Motor neuron (in vitro differentiated cells): ENCODE measurements at places on chromosomes 1 and 21. TPM values are rescaled to one million over a fixed set of nuclear protein-coding genes. Genes with fewer than 3 reads are reported as not detected.
A peak's percentile ranks its signal among the peaks of the same experiment; 100 is the strongest.

The ST6GALNAC5 gene
- 25.7 and 46.5 TPM in 2 replicates for total RNA-seq

DNA sequence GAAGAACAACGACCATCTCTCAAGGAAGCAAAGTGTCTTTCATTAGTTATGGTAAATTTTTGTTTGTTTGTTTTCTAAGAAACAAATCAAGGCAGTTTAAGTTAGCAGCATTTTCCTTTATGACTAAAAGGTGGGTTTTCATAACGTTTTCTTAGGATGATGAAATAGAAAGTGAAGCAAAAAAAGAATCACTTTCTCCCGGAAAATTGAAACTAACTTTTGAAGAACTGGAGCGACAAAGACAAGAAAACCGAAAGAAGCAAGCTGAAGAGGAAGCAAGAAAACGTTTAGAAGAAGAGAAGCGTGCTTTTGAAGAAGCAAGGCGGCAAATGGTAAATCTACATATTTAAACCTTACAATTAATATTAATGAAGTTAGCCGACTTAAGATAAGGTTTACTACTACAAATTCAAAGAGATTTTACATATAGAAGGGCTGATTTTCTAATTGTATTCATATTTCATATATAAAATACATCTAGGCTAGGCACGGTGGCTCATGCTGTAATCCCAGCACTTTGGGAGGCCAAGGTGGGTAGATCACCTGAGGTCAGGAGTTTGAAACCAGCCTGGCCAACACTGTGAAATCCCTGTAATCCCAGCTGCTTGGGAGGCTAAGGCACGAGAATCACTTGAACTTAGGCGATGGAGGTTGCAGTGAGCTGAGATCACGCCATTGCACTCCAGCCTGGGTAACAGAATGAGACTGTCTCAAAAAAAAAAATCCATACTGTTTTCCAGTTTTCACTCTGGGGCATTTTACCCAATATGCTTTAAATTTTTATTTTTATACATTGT, 38.3 kb downstream of the NEXN start:
- no peak for ATAC-seq

GRCh38 chr1:98232678-98233077, 311.8 kb upstream of the DPYD start:
- ATAC-seq: no peak

The S100A7 gene
- total RNA-seq: not detected in 2 replicates

The GBP1 gene
- 13.3 and 17.5 TPM in 2 replicates for total RNA-seq

DNA sequence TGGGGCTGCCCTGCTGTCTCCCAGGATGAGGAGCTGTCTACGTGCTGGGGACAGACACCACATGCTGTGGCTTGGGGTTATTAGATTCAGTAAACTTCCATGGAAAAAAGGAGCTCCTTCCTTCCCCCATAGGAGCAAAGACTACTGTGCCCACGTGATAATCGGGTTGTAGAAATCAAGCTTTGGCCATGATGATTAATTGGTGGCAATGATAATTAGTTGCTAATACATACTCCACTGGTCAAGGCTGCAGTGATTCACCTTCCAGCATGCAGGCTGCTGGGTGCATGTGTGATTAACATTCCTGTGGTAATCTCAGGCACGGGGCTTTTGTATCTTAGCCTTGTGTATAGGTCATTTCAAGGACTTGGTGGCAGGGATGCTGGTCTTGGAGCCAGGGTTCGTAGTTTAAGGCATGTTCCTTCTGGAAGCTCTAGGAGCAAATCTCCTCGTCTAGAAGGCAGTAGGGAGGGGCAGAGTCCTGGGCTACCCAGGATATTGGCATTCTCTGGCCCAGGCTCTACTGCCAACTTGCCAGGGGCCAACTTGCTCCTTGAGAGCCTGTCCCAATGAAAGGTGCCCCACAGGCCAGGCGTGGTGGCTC, 41.4 kb downstream of the TMCO4 start:
- ATAC-seq: peak; percentile 91

DNA sequence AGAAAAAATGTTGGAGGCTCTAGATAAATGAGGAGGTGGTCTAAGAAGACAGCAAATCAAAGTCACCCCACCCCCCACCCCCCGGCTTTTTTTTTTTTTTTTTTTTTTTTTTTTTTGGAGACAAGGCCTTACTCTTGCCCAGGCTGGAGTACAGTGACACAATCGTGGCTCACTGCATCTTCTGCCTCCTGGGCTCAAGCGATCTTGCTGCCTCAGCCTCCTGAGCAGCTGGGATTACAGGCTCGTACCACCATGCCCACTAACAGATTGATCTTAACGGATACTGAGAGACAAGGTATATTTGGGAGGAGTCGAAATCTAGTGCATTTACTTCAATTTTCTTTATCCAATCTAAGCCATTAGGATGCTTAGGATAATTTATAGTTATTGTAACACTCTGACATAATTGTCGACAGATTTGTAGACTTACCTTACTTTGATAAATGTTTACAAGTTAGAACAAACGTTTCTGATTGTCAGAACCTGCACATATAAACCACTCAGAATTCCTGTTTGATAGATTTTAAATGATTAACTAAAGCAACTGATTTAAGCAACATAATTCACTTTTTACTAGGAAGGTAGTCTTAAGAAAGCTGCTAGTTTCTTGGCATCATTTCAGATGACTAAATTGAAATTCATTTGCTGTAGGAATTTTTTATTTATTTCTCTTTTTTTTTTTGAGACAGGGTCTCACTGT, 33.7 kb upstream of the NBL1 start:
- no peak for ATAC-seq

DNA sequence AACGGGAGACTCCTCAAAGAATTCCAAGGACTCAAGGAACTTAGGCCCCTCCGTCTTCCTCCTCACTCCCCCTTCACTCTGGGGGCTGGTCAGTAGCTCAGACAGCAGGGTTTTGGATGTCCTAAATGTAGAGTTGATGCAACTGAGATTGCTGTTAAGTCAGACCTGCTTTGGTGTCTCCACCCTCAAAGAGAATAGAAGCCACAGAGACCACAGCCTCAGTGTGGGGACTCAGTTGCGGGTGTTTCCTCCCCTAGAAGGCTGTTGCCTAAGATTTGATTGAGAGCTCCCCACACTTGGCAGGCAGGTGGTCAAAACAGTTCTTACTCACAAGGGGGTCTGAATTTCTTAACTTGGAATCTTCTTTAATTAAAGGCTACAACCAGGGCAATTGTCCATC, 7.6 kb downstream of the MAN1C1 start:
- ATAC-seq: no peak

The IVL gene
- not detected in 2 replicates for total RNA-seq

GRCh38 chr1:36251794-36252481, 27.7 kb downstream of the THRAP3 start:
- ATAC-seq: no peak

- ATAC-seq: no peak
Measured at GRCh38 chr1:28751315-28752060, 14.7 kb downstream of the YTHDF2 start.

DNA sequence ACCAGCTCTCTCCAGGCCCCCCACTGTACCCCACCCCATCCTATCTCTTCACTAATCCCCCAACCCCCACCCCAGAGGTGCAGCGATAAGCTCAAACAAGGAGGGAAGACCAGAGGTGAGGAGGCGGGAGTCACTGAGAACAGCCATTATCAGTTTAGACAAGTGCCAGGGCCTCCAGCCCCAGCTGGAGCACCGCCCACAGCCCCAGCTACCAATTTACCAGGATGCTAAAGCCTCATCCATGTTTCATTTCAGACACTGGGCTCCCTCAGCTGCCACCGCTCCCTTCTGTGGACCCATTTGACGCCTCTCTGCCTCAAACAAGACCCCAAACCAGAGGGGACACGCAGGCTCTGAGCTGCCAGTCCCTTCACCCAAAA, 80.6 kb downstream of the DISP3 start:
- no peak for ATAC-seq

DNA sequence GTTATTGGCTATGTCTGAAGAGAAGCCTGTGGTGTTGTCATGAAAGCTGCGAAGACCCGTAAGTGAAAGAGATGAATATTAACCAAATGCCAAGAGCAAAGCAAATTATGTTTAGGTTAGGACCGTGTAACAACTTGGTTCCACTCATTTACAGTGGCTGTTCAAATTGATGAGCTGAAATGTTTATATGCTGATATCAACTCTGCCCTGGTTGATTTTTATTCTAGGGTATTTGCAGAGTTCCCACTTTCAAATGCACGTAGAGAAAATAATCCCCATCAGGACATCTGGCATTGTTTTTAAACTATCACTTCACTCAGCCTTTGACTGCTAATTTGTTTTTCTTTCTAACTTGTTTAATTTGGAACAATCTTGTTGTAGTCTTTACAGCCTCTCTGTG, 581.6 kb upstream of the ADAMTS5 start:
- ATAC-seq: no peak

DNA sequence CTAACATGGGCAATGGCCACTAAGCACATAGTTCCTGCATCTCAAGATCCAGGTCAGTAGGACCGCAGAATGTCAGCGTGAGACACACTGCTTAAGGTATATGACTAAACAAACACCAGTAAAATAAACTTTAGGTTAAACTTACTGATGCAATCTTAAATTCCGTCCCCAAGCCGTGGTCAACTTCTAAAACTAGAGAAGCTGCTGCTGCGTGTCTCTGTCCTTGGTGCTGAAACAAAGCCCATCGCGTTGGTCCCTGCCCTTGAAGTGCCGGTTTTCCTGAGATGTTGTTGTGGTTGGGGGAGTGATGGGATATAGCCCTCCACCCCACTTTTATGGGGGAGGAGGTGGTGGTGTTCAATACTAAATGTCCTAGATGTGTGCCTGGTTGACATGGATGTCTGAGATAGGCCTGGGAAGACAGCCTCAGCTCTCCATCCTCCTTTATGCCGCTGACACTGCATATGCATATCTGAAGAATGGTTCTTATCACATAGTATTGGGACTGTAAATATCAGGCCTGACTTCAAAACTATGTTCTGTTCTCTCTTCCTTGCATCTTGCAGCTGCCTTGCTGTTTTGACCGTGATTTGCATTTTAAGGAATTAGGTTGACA, 72.0 kb upstream of the KCNA3 start:
- no peak for ATAC-seq

GRCh38 chr1:154975409-154976059, 1.1 kb downstream of the CKS1B start:
- ATAC-seq: no peak
